HS-27A (cell line): ENCODE measurements at places on chromosomes 5 and 9.

GRCh38 chr5:53032188-53032587 lies 43.0 kb downstream of the ITGA2 start:
- DNase-seq = no peak

GRCh38 chr5:53825926-53826325 lies 265.5 kb downstream of the NDUFS4 start:
- DNase-seq = no peak

- no peak for DNase-seq
Measured at GRCh38 chr9:116673375-116673774, 13.7 kb upstream of the TRIM32 start.

- DNase-seq = no peak
Measured at GRCh38 chr9:136119061-136119882, 597 bp upstream of the TMEM250 start.

DNA sequence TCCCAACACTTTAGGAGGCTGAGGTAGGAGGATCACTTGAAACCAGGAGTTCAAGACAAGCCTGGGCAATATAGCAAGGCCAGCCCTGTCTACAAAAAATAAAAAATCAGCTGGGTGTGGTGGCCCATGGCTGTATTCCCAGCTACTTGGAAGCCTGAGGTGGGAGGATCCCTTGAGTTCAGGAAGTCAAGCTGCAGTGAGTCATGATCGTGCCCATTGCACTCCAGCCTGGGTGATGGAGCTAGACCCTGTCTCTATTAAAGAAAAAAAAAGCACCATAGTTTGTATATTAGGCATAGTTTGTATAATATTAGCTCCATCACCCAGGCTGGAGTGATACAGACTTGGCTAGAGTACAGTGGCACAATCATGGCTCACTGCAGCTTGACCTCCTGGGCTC lies 9.6 kb upstream of the NME5 start:
- DNase-seq = peak; percentile 29

- DNase-seq = no peak
Measured at GRCh38 chr5:124126504-124127217, 614.7 kb downstream of the CSNK1G3 start.

GRCh38 chr5:2702096-2702879 lies 49.2 kb downstream of the IRX2 start:
- DNase-seq = no peak

GRCh38 chr5:84191281-84191680 lies 193.4 kb downstream of the EDIL3 start:
- DNase-seq = no peak

GRCh38 chr5:78293851-78294247 lies 649 bp downstream of the AP3B1 start:
- DNase-seq = no peak

- DNase-seq = no peak
Measured at GRCh38 chr5:79851391-79851863, 139.6 kb downstream of the MTX3 start.

DNA sequence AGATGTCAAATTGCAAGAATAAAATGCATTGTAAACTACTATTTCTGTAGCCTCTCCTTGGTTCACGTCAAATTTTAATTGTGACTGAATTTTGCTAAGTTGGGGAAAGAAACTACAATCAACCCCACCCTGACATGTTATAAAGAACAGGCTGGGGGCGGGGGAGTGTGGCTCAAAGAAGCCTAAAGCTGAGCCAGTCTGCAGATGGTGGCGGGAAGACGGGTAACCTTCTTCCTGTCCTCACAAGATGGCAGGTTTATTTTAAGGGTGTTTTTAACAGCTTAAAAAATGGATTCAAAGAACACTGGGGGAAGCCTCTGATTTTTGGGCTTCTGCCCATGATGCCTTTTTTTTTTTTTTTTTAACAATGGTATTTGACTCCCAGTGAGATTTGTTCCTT lies 68.5 kb upstream of the MELK start:
- DNase-seq = no peak

GRCh38 chr5:167294882-167295680 lies 996.4 kb upstream of the WWC1 start:
- DNase-seq = peak; percentile 35

GRCh38 chr5:14895301-14895700 lies 23.7 kb upstream of the ANKH start:
- no peak for DNase-seq
